ENCODE measurements at places on chromosomes 11 and 22. TPM values are rescaled to one million over a fixed set of nuclear protein-coding genes. Genes with fewer than 3 reads are reported as not detected.

The CDC45 gene
- total RNA-seq, result 1.8 TPM

The XKR3 gene
- total RNA-seq, result not detected

The APOL4 gene
- not detected for total RNA-seq

The HIRA gene
- total RNA-seq, result 24.1 TPM

The PVALB gene
- not detected for total RNA-seq

The TMEM109 gene
- 52.4 TPM for total RNA-seq

The IL17REL gene
- total RNA-seq, result not detected

DNA sequence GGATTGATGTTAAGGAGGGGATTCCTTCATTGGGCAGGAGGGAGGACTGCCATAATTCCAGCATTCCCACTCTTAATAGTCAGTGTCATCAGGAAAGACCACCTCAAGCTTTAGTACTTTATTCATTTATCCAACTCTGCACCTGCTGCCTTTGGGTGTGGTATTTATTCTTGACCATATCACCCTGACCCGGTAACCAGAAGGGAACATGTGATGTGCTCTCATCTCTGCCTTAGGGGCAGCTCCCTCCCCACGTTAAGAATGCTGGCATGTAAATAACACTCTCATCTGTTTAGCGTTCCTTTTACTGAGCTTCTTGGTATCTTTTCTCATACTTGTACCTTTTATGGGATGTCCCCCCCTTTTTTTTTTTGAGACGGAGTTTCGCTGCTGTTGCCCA is 7.7 kb downstream of the CAT start:
- no peak for DNase-seq

DNA sequence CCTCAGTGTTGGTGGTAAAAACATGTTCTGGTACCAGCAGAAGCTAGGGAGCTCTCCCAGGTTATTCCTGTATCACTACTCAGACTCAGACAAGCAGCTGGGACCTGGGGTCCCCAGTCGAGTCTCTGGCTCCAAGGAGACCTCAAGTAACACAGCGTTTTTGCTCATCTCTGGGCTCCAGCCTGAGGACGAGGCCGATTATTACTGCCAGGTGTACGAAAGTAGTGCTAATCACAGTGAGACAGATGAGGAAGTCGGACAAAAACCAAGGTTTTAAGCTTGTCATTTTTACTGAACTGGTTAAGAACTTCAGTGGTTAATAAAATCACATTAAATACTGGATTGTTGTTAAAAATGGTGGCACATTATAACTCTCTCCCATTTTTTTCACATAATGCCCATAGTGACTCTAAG is 42.6 kb upstream of the VPREB1 start:
- DNase-seq, result no peak

DNA sequence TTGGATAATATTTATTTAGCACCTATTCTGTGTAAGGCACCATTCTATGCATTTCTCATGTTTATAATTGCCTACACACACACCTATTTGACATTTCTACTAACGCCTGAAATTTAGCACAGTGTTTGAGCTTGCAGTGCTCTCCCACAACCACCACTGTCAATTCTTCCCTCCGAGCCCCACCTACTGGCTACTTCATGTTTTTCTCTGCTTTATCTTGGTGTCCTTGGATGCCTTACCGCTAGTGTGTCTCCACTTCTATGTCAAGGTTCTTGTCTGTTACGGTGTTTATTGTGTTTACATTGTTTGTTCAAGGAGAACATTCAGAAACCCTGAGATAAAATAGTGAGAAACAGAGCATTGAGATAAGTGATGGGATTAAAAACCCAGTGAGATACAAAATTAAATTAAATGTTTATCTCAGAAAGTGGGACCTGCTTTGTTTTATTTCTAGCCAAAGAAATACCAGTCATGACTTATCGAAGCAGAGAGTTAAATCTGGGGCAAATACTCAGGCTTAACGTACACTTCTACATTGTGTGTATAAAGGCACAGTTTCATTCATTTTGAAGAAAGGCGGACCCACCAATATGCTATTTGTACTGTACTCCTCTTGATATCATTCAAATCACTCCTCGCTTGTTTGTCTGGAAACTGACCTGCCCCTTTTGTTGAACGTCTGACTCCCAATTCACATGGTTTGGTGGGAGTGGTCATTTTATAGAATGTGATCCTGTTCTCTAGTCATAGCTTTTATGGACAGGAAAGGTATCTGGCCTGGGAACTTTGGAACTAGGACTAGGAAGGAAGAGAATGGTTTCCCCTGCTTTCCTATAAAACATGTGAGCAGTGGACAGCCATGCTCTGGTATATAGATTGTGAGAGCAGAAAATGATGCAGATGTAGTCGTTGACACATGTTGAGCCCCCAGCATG is 39.2 kb upstream of the SLC36A4 start:
- DNase-seq, result no peak

DNA sequence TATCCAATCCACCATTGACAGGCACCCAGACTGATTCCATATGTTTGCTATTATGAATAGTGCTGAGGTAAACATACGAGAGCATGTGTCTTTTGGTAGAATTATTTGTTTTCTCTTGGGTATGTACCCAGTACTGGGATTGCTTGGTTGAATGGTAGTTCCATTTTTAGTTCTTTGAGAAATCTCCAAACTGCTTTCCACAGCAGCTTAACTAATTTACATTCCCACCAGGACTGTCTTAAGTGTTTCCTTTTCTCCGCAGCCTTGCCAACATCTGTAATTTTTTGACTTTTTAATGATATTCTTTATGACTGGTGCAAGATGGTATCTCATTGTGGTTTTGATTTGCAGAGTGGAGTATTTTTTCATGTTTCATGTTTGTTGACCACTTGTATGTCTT is 8.3 kb downstream of the FDX1 start:
- DNase-seq, result no peak

DNA sequence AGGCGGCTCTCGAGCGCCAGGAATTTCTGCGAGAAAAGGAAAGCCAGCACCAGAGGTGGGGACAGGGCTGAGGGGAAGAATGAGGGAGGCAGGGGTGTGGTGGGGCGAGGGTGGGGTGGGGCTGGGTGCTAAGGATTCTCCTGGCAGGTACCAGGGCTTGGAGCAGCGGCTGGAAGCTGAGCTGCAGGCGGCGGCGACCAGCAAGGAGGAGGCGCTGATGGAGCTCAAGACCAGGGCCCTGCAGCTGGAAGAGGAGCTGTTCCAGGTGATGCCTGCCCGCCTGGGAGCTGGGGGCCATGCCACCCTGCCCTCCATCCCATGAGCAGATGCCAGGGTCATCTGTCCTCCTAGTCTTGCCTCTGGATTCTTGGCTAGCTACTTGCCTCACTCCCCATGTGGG is 9.4 kb downstream of the CCDC88B start:
- DNase-seq, result no peak

DNA sequence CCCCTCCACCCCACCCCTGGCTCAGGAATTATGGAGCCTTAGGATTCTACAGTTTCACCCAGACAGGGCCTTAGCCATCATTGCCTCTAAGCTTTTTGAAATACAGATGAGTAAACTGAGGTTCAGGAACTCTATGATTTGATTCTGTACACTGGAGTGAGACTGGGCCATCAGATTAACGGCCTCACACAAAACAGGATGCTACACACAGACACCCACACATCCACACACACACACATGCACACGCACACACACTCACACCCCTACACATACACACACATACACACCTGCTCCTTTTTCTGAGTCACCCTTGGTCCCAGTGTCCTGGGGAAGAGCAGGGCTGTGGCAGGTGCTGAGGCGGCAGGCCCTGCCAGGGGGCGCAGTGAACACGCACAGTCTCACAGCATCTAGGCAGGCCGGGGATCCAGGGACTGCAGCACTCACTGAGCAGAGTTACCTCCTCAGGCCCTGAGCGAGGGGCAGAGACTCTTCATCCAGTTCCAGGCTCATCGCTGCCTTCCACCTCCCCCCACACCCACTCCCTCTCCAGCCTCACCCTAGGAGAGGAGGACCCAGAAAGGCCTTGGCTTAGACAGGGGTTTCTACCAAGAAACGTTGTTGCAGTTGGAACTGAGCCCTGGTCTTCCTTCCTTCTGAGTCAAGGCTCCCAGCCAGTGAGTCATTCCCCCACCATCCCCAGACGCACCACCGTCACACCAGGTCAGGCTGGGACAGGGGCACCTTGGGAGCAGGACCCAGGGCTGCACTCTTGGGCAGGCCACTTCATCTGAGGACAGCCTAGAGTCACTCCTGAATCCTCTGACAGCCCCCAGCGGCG is 89.8 kb upstream of the PARVA start:
- DNase-seq, result no peak

GRCh38 chr11:134145715-134146114 is 76.8 kb downstream of the JAM3 start:
- no peak for DNase-seq

DNA sequence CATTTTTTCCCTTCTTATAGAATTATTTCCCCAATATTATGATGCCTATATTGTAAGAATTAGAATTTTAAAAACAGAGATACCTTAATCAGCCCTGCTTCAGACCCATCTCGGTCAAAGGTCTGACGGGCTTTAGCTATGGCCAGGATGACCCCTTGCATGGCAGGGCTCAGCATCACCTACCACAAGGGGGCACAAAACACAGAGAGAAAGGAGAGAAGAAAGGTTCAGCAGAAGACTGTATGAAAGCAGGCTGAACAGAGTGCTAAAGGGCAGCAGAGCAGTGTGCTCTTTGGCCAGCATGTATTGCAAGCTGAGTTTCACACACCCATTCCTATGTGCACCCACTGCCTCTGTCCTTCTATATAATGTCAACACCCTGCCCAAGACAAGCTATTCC is 26.8 kb downstream of the CLDN25 start:
- no peak for DNase-seq

DNA sequence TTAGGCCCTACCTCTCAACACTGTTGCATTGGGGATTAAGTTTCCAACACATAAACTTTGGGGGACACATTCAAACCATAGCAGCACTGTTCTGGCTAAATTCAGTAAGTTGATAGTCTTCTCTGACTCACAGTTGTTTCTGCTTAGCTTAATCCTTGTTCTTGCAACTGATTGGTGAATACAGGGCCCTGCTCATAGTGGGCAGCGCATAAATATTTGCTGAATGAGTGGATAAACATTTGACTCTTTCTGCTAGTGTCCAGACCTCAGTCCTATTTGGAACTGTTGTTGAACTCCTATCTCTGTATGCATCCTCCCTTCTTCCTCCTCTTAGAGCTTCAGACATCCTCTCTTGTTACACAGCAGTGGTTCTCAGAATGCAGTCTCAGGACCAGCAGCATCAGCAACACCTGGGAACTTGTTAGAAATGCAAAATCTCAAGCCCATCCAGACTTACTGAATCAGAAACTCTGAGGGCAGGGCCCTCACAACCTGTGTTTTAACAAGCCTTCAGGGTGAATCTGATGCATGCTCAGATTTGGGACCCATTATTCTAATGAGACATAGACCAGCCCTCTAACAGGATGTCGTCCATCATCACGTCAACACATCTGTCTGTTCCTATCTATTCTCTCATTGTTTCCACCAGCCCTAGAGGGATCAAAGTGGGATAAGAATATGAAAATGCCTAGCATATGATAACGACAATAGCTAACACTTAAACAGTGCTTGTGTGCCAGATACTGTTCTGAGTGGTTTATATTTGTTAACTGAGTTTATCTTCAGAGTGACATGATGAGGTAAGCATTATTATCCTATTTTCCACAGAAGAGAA is 22.3 kb downstream of the SPON1 start:
- no peak for DNase-seq

DNA sequence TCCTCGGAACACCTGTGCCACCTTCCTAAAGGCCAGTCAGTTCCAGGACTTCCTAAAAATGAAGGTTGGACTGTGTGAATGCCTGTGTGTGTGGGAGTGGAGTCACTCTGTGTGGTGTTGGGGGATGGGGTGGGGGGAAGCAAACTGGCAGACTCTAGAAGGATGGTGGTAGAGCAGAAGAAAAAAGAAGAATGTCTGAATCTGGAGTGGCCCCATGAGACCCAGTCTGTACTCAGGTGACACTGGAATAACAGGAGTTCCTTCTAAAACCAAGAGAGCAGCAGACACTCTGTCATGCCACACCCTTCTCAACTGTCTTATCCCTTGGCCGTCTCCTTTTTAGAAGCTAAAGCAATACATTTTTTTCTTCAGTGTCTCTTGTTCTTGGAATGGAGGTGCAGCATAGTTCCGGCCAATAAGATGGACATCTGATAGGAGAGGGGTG is 82.9 kb downstream of the MAML2 start:
- no peak for DNase-seq

- DNase-seq, result no peak
These were observed 161.1 kb downstream of the NAV2 start for GRCh38 chr11:19873730-19874129.

GRCh38 chr22:45212992-45213751 is 27.5 kb downstream of the KIAA0930 start:
- no peak for DNase-seq

- no peak for DNase-seq
These were observed 311.6 kb downstream of the AASDHPPT start for GRCh38 chr11:106389101-106389500.

- DNase-seq, result no peak
These were observed 46.4 kb downstream of the RTN4R start for GRCh38 chr22:20221421-20222340.

- DNase-seq, result no peak
These were observed 8.0 kb downstream of the MYO7A start for GRCh38 chr11:77136074-77136473.

GRCh38 chr11:60345489-60345888 is 18.4 kb downstream of the MS4A6E start:
- no peak for DNase-seq

- no peak for DNase-seq
These were observed 37.1 kb upstream of the BSX start for GRCh38 chr11:123018702-123019101.

- no peak for DNase-seq
These were observed 17.3 kb downstream of the RHOD start for GRCh38 chr11:67073908-67074307.

DNA sequence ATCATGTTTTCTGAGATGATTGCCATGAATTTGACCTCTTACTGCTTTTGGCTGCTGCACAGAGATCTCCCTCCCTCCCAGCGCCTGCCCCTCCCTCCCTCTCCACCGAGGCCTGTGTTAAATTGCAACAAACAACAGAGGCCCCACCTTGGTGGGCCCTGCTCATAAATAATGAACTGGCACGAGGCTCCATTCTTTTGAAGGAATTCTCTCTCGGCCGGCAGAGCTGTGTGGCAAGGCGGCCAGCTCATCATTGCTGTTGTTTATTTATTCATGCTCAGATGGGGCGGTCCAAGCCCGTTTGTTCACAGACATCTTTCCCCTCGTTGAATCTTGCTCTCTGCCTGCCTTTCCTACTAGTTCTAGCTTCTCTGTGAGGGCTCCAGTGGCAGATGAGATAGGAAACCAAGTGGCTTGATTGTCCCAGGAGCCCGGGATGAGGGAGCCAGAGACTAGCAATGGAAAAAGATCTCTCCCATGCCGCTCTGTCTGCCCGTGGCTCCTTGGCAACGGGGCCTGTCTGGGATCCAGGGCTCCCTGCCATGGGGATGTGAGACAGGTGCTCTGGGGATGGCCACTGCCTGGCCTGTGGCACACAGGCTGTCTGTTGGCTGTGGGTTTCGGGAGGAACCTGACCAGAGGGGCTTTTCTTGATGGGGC is 192.6 kb downstream of the DSCAML1 start:
- DNase-seq, result no peak

GRCh38 chr22:24978308-24978707 is 25.8 kb downstream of the KIAA1671 start:
- DNase-seq, result no peak

All from naive thymus-derived CD8-positive, alpha-beta T cell (primary cell).